ENCODE measurements at places on chromosomes 16 and 17.

GRCh38 chr17:68642118-68642412 lies 40.9 kb upstream of the FAM20A start:
- no peak for DNase-seq

DNA sequence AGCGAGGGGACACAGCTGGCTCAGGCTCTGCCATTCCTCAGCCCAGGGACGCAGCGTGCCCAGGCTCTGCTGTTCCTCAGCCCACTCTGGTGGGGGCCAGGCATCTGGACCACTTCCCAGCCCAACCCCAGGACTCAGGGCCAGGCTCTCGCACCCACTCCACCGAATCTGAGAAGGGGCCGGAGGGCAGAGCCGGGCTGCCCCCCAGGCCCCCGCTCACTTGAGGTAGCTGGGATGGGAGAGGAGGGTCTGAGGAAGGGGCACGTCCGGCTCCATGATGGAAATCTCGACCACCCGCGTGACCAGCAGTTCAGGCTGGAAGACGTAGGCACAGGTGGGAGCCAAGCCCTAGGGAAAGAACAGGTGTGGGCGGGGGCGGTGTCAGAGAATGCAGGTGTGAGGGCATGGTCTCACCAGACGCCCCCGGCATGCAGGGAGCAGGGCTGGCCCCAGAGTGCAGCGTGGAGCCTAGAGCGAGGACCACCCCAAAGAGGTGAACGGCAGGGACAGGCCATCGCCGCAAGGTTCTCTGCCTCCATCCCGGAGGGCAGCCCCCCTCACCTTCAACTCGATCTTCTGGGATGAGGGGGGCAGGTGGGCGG lies 4.9 kb downstream of the PGAP6 start:
- no peak for DNase-seq

DNA sequence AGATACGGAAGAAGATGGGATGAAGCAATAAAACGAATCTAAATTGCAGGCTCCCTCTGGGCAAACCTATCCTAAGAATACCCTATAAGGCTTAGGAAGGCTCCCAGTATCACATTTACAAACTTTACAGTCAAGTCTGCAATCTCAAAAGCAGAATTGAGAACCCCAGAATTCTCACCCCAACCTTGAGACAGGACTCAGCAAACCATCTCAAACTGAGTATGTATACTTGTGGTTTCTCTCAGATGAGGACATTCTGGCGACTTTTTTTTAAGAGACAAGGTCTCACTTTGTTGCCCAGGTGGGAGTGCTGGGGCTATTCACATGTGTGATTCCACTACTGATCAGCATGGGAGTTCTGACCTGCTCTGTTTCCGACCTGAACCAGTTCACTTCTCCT lies 19.3 kb upstream of the ITGA2B start:
- DNase-seq: no peak

GRCh38 chr17:79628861-79629547 lies 18.2 kb upstream of the RBFOX3 start:
- no peak for DNase-seq

DNA sequence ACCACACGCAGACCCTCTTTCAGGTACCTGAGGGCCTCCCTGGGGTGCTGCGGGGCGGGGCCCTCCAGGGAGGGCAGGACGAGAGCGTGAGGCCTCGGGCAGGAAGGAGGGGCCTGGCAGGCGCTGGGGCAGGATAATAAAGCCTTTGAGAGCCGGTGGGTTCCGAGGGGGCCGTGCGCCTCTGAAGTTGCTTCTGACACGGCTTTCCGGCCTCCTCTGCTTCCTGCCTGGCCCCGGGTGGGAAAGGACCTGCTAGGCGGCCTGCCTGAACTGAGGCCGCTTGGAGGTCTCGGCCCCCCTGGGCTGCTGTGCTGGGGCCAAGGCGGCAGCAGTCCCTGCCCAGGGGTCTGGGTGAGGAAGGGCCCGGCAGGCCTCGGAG lies 10.4 kb downstream of the CENPX start:
- DNase-seq: no peak

DNA sequence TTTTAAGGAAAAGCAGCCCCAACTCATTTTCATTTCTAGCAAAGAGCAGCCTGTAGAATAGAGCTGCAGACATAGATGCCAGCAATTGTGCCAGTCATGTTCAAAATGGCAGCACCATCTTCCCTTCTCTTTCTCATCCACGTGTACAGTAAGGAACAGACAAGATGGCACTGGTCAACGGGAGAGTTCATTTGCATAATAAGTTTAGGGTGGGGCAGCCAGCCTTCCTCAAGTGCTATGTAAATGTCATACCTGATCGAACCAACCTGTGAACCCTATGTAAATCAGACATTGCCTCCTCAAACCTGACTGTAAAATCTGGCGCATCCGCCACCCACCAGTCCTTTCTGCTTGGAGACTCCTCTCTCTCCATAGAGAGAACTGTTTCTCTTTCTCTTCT lies 150.0 kb upstream of the CDH13 start:
- DNase-seq: no peak

GRCh38 chr17:63989622-63990345 lies 8.4 kb upstream of the PRR29 start:
- DNase-seq: no peak

GRCh38 chr16:54431041-54431996 lies 144.7 kb upstream of the IRX3 start:
- no peak for DNase-seq

DNA sequence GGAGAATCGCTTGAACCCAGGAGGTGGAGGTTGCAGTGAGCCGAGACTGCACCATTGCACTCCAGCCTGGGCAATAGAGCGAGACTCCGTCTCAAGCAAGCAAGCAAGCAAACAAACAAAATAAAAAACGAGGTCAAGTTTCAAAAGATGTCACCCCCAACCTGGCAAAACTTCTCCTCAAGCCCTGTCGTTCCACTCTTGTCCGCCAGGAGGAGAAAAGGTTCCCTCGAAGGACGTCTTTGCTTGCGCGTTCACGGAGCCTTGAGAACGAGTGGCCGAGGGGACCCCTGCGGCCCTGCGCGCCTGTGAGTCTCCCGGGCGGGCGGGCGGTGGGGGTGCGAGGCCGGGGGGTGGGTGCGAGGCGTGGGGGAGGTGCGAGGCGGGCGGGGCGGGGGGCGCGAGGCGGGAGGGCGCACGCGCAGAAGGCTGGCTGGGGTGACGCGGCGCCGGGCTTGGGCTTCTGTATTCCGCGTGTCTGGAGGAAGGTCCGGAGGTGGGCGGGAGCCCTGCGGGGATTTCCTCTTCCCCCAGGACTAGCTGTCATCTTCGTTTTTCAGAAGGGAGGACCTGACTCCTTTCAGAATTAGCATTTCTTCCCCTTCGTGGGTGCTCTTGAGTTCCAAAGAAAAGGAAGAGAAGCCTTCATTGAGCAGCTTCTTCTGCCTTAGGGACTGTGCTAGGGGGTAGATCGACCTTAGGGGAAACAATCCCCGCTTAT lies 3.7 kb downstream of the SLC52A1 start:
- DNase-seq: peak; percentile 28

DNA sequence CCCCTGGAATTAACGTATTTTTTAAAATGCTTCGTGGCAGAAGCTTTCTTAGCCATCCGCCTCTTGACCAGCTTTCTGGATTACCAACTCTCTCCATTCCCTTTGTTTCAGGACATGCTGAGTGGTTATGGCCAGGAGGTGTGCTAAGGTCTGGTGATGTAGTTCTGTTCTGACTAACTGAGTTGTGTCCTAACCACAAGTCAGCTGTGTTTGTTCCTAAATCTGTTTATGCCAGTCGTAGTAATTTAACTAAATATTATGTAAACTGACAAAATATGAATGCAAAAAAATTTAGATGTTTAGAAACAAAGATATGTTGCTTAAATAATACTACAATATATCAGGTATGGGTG lies 61.6 kb downstream of the MRTFB start:
- no peak for DNase-seq

GRCh38 chr16:89384282-89384681 lies 106.1 kb downstream of the ANKRD11 start:
- no peak for DNase-seq

DNA sequence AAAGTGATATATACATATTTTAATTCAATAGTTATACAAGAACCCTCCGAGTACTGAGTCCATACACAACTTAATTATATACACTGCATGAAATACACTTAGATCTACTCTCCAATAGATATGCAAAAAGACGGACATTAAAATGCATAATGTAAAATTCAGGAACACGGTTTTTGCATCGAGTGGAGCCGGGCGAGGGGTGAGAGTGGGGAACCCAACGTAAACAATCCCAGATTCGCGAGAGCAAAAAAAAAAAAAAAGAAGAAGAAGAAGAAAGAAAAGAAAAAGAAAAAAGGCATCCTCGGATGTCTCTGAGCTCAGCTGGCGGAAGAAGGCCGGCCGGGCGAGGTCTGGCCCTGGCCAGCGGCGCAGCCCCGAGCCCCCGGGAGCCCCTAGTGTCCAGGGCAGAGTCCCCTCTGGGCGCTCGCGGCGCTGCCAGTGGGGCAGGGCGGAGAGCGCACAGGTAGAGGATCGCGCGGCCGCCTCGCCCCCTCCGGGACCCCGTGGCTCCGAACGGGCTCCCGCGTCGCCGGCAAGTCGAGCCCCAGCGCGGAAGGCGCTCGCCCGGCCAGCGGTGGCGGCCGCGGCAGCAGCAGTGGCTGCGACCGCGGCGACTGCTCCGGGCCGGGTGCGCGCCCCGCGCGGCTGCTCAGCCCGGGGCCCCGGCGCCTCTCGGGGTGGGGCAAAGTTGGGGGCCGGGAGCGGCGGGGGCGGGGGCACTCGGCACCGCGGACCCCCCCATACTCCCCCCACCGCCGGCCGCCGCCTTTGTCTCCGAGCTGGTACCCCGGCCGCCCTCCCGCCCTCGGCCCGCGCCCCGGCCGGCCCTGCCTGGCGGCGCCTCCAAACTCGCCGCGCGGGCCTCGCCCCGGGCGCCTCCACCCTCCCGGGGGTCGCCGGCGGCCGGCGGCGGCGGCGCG lies 9.6 kb upstream of the ZFHX3 start:
- DNase-seq: no peak

GRCh38 chr17:4810696-4811290 lies 3.8 kb downstream of the PLD2 start:
- no peak for DNase-seq

Measured in NCI-H2081 (cell line).